Diencephalon (tissue), 1 donor: ENCODE measurements at places on chromosomes 1 and 21. TPM values are rescaled to one million over a fixed set of nuclear protein-coding genes. Genes with fewer than 3 reads are reported as not detected.

Gene RPE65
- 2.1 TPM for total RNA-seq

Gene FAM177B
- total RNA-seq = 0.23 TPM

Gene OPTC
- not detected for total RNA-seq

Gene APCS
- not detected for total RNA-seq

Gene RAVER2
- 19.8 TPM for total RNA-seq

Gene SHISAL2A
- 0.69 TPM for total RNA-seq
